Frontal cortex (tissue), 4 donors: ENCODE measurements at places on chromosomes 3 and 15. TPM values are rescaled to one million over a fixed set of nuclear protein-coding genes. Genes with fewer than 3 reads are reported as not detected.

DNA sequence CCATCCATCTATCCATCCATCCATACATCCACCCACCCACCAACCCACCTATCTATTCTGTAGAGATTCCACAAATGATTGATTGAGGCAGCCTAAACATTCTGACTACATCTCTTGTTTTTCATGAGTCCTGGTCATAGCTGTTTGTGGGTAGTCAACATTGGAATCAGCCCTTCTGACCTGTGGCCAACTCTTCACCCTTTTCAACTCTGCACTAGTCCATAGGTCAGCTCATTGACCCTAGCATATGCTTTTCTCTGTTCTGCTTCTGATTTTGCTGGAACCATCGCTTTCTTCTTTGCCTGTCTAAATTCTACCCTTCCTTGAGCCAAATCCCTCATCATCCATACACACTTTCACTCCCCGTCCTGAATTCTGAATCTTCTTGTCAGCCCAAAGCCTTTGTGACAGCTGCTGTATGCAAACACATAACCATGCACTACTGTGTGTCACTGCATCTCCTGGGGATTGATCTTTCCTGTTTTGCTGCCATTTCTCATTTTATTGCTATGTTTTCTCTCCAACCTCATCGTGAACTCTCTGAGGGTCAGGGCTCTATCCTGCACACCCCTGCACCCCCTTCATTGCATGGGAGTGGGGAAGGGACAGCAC lies 16.8 kb upstream of the KCTD6 start:
- no peak for DNase-seq

GRCh38 chr15:94485148-94485719 lies 253.9 kb downstream of the MCTP2 start:
- no peak for DNase-seq

DNA sequence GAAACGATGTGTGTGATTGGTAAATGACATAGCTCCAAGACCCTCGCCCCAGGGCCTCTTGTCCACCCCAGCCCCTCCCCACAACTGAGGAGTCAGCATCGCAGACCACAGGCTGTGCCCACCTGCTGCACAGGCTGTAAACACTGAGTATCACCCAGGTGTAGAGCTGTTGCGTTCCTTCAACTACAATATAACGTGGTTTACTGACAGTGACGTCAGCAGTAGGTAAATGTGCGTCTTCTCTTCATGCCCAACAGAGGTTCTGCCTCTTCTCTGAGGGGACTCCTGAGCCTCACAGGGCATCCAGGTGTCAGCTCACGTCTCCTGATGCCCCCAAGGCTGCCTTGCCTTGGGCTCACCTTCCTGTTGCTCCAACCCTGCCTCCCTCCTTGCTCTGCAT lies 395.1 kb downstream of the CACNA2D3 start:
- DNase-seq = no peak

- no peak for DNase-seq
Measured at GRCh38 chr3:71629711-71630110, 46.2 kb upstream of the FOXP1 start.

DNA sequence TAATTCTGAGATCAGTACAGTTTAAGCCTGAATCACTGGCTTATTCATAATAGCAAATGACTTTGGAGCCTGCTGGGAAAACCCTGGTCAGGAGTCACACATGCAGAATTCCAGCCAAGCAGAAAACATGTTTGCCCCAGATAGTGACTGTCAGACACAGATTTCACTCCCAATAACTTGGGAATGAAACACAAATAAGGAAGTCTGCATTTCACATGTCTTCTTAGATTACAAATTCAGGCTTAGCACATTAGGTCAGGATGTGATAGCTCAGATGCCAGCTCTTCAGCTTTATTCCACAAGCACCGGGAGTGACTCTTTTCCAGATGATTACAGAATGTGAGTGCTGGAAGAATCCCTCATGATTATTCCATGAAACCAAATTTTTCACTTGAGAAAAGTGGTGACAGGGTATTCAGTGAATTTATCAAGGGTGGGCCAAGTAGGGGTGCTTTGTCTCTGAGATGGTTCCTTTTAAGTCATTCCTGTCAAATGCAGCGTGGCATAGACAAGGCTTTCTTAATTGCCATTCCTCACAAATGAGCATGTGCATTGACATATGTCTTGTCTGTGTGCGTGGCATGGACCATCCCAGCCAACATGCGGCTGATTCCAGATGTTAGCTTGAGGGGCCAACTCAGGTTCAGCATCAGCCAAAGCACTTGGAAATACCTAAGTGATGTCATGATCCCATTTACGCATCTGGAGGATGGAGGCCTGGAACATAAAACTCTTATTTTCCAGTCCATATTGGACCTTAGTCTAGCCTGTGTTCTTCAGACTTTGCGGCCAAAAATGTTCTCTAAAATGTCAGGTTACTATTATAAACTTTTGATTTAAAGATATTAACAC lies 191.0 kb downstream of the EPHB1 start:
- DNase-seq = no peak

DNA sequence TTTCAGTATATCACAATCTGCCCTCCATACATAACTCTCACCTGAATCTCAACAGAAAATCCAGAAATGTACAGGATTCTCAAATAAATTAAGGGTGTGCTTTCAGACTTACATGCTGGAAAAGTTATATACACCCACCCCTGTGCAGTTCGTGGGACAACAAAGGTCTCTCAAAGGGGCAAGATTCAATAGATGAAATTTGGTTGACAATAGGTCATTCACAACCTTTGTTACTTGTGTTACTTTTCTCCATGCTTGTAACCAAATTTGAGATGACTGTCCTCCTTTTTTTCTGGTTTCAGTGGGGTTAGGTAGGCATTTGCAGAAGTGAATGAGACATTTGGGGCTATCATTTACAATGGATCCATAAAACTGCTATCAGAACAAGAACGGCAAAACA lies 72.7 kb downstream of the SETMAR start:
- DNase-seq = no peak

DNA sequence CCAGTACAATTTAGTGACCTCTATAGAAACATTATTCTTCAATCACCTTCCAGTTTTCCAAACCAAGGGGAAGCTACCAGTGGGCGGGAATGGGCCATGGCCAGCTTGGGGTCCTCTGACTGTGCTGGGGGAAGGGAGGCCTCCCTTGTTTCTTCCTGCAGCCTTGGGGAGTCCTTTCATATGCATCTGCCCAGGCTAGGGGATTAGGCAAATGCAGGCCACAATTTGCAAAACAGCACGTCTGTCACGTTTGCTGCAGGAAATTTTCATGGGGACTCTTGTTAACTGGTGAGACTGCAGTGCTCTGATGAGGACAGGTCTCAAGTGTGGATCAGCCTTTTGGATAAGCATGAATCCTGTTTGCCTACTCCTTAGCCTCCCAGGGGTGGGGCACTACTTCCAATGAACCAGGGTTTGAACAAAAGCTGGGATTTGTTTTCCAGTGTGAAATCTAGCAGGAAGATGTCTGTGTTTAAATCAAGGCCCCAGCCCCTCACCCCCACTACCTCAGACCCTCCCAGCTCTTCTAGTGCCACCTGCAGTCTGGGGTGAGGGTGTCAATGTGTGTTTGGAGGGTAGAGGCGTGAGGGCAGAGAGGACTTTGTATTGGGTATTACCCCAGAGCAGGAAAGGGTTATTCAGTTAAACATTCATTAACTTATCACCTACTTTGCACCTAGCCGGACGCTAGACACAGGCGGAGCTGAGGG lies 219.9 kb downstream of the OPA1 start:
- no peak for DNase-seq

The AEN gene
- total RNA-seq = 4.5 TPM
